ENCODE measurements at places on chromosomes 5 and 9.

GRCh38 chr5:155678371-155678770 is 648.6 kb upstream of the SGCD start:
- DNase-seq = no peak

GRCh38 chr9:72459308-72459707 is 62.1 kb upstream of the TMC1 start:
- DNase-seq = no peak

DNA sequence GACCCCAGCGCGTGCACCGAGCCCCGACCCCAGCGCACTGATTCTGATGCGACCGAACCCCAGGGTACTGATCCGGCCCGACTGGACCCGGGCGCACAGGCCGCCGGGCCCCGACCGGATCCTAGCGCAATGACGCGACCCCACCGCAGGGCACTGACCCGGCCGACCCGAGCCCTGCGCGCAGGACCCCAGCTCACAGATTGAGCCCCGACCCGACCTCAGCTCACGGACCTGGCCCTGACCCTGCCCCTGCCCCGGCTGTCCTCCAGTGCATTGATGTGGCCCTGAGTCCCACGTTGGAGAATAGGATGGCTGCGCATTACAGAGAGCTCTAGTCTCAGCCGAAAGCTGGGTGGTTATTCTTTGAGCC is 438 bp downstream of the TRIP13 start:
- no peak for DNase-seq

- no peak for DNase-seq
These were observed 586.1 kb downstream of the DNAH5 start for GRCh38 chr5:13358342-13358741.

- DNase-seq = no peak
These were observed 186.7 kb downstream of the KIAA0825 start for GRCh38 chr5:94431696-94432095.

GRCh38 chr9:132577119-132577518 is 5.3 kb upstream of the BARHL1 start:
- DNase-seq = no peak

DNA sequence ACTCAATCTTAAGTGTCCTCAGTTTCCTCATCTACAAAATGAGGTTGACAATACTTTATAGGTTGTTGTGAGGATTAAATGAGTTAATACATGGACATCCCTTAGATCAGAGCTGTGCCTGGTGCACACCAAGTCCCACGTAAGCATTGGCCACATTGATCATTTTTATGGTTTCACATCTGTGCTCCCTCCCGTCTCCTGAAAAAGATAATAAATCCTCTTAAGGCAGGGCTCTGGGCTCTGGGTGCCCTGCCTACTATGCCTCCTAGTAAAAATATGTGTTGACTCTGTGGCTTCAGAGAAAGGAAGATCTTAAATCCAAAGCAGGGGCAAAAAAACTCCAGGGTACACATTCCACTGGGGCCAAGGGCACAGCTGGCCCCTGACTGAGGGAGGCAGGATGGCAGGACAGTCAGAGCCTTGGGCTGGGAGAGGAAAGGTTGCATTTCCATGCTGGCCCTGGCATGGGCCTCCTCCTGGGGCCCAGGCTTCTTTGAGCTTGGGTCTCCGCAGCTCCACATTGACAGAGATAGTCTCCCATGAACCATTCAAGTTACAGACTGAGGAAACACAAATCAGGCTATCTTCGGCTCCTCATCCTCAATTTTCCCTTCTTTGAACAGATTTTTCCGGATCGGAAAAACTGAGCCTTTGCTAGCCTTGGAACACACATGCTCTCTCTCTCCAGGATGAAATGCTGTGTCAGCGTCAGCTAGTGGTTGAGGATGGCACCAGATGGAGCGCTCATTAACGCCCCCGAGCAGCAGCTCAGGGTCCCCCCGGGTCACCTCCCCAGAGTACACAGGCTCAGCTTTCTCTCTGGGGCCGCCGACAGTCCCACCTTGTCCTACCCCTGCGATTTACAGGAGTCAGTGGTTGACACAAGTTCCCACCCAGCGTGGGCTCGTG is 22.4 kb upstream of the KIF12 start:
- DNase-seq = no peak

- DNase-seq = peak; percentile 1
These were observed 117.2 kb downstream of the INVS start for GRCh38 chr9:100216178-100216787.

DNA sequence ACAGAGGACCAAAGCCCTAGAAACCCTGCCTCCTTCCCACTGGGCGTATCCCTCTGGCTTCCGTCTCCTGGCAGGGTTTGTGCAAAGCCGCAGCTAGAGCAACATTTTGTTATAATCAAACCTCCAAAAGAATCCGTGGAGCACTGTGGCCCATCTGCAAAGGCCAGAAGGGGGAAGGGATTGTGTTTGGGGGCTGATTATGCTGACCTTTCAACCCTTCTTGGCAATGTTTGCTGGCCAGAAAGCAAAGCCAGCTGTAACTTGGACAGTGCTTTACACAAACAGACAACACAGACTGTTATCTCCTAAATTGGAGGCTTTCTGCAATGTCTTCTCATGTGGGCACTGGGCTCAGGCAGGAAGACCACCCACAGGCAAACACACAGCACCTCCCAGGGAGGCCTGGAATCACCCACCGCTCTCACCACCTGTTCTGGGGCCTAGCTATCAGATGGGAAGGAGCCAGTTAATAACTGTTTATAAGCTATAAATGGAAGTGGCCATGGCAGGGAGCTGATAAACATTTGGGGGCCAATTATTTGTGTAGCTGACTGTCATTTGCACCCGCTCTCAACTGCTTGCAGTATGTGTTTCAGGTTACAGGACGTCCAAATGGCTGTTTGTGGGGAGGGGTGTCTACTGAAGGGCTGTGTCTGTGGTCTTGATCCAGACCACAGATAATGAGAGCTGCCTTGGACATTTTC is 121.6 kb upstream of the ERCC6L2 start:
- peak; percentile 46 for DNase-seq

GRCh38 chr9:129330711-129331492 is 152.8 kb upstream of the IER5L start:
- no peak for DNase-seq

- no peak for DNase-seq
These were observed 336.1 kb upstream of the SLC30A5 start for GRCh38 chr5:68757626-68758212.

DNA sequence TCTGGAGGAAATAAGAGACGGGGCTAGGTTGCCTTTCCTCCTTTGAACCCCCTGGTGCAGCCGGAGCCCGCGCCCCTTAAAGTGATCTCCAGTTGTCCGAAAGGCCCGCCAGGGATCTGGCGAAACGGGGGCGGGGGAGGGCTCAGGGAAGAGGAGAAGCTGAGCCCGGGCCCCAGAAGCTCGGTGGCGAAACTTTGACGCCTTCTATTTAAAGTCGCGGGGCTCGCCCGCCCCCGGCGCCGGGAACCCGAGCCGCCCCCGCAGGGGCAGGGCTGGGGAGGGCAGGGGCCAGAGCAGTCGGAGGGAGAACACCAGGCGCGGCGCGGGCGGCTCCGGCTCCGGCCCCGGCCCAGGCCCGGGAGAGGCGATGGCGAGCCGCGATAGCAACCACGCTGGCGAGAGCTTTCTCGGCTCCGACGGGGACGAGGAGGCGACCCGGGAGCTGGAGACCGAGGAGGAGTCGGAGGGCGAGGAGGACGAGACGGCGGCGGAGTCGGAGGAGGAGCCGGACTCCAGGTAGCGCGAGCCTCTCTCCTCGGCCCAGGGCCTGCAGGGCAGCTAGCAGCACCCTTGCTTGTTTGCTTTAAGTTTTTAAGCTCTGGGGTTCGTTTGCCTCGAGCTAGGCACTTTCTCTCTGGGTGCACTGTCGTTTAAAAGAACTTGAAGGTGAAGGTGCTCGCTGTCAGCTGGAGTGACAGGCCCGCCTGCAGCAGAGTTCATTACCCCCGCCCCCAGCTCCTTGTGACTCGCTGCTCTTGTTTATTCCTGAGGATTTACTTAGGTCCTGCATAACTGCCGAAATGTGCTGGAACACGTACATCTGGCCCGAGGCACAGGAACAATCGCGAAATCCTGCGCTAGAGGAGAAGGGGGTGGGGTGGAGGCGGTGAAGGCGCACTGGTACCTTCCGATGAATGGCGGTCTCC is at the start of gene CMYA5:
Gene CMYA5 (plus strand): TSS at position 296 of the 926 bp plus-strand sequence. CDS start 72 bp downstream, at position 368.
- no peak for DNase-seq

DNA sequence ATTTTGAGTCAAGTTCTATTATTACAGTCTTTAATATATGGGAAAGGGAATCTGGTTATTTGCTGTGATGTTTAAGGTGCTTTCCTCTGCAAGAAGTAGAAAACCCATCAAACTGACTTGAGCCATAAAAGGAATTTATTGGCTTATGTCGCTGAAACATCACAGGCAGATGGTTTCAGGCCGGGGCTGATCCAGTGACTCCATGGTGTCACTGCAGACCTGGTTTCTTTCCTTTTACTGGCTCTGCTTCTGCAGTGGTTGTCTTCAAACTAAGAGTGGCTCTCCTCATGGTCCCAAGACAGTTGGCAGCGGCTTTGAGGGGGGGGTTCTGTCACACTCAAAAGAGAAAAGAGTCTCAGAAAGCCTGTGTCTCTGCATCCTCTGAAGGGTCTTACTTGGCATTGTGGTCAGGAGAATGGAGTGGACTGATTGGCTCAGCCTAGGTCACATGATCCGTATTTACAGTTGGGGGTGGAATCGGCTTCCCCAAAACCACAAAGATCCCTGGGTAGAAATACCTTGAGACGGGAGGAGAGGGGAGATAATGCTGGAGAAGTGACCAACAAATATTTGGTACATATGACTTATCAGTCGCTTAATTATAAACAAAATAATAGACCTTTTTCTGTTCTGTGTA is 106.3 kb downstream of the DAPK1 start:
- no peak for DNase-seq

DNA sequence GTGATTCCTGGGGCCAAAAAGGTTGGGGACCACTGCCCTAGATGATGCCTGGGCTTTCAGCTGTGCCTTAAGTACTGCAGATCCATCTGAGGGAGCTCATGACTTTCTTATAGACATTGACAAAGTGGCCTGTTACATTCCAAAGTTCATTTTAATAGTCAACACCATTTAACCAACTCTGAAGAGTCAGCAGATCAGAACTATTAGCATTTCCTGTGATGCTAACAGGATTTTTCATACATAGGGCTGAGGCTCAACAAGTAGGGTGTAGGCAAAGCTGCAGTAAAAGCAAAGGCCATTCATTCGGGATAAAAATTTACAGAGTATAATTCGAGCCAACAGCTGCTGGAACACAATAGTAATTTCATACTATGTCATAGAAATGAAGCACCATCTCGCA is 105.4 kb downstream of the LPAR1 start:
- no peak for DNase-seq

GRCh38 chr5:60546207-60546606 is 153.8 kb downstream of the DEPDC1B start:
- DNase-seq = no peak

GRCh38 chr9:124870723-124871122 is 8.8 kb downstream of the ARPC5L start:
- no peak for DNase-seq

- DNase-seq = no peak
These were observed 305.9 kb downstream of the CYLC2 start for GRCh38 chr9:103301051-103301450.

DNA sequence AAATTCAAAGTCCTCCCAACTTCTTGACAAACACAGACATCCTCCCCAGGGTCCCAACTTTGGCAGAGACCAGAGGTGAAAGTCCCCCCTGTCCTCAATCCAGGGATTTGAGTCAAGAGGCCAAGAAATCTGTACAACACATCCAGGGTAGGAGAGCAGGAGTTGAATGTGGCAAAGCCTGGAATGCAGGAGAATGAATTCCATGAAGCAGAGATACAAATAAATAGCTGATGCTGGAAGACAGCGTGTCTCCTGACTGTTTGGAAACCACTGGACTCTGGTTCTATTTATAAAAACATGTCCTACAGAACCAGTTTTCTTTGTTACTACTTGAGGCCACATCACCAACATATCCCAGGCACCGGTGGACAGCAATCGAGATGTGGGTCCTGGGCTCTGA is 43.7 kb upstream of the SLIT3 start:
- DNase-seq = no peak

DNA sequence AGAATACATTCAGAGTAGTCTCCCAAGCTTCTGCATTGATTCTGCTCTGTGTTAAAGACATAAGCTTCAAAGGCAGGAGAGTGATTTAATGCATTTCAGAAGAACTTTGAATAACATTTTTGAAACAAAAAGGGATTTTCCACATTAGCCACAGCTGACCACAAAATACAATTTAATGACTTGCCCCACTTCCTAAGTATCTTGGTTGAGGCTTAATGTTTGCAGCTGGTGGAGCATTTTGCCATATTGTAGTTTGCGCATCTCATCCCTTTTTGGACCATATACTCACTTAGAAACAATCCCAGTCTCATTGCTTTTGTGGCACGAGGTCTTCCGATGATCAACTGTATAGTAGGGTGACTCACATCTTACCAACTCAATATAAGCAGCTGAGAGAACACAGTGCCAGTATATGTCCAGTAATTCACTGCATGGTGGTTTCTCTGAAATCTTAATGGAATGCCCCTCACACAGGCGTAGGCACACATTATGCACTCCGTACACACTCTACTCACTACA is 455.8 kb upstream of the PTGER4 start:
- no peak for DNase-seq

- DNase-seq = no peak
These were observed 258.0 kb upstream of the CLINT1 start for GRCh38 chr5:158116965-158117364.

DNA sequence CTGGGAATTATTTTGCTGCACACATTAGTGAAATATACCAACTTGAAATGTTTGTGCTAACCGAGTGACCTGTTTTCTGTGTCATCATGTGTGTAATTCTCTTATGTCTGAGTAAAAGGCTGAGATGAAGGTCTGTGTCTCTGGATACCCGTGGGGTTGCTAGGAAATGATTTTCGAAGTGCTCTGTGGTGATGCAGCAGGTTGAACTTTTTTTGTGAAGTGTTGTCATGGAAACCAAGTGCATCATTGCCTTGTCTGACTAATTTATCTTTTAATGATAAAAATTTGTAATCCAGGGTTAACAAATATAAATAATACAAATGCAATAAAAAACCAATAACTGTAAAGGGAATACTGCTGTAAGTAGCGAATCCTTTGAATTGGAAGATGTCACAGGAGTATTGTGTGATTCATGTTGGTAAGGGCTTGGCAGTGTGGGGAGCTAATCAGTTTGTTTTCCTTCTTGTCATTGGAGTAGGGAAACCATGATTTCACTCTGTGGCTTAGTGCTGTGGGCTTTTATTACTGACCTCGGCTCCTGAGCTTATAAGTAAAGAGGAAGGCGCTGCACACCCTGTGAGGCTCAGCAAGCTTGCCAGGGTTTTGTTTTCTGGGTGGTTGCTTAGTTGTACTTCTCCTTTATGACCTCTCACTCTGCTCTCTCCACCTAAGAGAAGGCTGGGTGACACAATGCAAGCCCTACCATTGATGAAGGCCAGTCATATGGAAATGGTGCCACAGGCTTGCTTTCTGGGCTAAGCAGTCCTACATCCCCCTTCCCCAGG is 22.3 kb downstream of the PDE8B start:
- no peak for DNase-seq

- DNase-seq = no peak
These were observed 82.4 kb downstream of the PCSK1 start for GRCh38 chr5:96350678-96351077.
